Progenitor cell of endocrine pancreas (in vitro differentiated cells): ENCODE measurements at places on chromosomes 5 and 9. TPM values are rescaled to one million over a fixed set of nuclear protein-coding genes. Genes with fewer than 3 reads are reported as not detected.
A peak's percentile ranks its signal among the peaks of the same experiment; 100 is the strongest.

DNA sequence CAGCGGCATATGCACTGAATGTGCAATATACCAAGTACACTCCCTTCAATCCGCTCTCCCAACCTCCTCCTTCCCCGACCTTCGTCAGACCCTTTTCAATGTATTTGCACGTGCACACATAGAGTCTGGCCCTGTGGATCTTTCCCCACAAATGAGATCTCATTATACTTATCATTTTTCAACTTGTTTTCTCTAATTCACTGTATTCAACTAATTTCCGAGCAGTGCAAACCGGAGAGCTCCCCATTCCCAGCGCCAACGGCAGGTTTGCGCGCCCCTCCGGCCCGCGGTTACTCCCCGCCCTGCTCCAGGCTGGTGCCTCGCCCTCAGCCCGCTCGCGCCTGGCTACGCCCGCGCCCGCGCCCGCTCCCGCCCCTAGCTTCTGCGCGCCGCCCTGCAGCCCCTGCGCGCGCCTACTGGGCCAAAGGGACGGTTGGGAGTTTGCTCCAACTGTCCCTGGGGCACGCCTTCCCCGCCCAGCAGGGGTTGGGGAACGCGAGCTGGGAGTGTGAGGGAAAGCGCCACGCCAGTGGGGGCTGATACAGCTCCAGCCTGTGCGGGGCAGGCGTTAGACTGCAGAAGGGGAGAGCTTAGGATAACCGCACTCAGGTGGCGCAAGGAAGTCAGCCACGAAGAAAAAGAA lies 3.3 kb upstream of the CDC20B start:
- peak; percentile 55 for DNase-seq

- DNase-seq = no peak
Measured at GRCh38 chr9:87712801-87713277, 13.1 kb upstream of the CTSL start.

DNA sequence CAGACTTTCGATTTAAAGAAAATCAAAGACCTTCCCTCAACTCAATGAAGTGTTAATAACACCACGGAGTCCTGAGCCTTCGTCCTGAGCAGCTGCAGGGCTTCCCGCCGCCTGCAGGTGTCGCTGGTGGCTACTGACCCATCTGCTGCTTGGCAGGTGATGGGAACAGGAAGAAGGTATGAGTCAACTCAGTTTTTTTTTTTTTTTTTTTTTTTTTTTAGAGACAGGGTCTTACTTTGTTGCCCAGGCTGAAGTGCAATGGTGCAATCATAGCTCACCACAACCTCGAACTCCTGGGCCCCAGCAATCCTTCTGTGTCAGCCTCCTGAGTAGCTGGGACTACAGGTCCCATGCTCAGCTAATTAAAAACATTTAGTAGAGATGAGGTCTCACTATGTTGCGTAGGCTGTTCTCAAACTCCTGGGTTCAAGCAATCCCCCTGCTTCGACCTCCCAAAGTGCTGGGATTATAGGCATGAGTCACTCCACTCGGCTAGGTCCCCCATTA lies 185.7 kb upstream of the IL12B start:
- DNase-seq = peak; percentile 50

DNA sequence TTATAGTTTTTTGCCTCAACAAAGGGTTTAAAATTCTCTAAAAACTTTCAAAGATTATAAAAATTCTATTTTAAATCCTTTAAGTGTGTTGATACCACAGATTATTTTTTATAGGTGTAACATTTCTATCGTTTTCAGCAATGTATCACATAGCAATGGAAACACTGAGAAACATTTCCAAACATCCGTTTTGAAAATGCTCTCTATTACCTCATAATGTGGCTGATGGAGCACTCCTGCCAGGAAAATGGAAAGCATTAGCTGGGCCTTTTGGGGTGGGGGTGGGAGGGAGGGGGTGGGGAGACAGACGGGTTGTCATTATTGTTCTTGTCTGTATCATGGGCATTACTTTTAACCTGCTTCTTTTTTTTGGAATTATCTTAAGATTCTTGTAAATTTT lies 516.5 kb downstream of the ACTL7B start:
- DNase-seq = no peak

- no peak for DNase-seq
Measured at GRCh38 chr5:149471406-149472183, 79.6 kb downstream of the CSNK1A1 start.

- DNase-seq = no peak
Measured at GRCh38 chr5:2724831-2725230, 26.6 kb downstream of the IRX2 start.

- DNase-seq = no peak
Measured at GRCh38 chr5:39854771-39855410, 430.1 kb upstream of the DAB2 start.

- DNase-seq = peak; percentile 10
Measured at GRCh38 chr9:134571946-134572917, 69.4 kb upstream of the COL5A1 start.

DNA sequence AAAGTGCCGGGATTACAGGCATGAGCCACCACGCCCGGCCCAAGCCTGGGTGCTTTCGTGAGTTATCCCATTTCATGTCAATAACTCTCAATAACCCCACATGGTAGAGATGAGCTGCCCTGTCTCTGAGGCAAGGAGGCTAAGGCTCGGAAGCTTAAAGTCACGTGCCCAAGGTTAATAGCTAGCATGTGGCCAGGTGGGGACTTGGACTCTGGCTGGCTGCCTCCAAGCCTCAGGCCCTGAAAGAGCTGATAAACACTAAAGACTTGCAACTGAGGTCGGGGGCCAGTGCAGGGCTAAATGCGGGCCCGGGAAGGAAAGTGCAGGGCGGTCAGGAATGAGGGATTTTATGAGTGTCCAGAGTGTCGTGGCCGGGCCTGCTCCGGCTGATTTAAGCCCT lies 30.9 kb upstream of the BARHL1 start:
- no peak for DNase-seq

GRCh38 chr9:135644631-135645218 lies 5.4 kb upstream of the GLT6D1 start:
- no peak for DNase-seq

Gene DMXL1
- 47.0 and 48.3 TPM in 2 replicates for total RNA-seq

Gene PCDHA2
- total RNA-seq = 5.6 and 5.9 TPM in 2 replicates

Gene TCERG1
- 113 and 121 TPM in 2 replicates for total RNA-seq
